Nephron progenitor cell (in vitro differentiated cells): ENCODE measurements at places on chromosomes 1 and 21.

DNA sequence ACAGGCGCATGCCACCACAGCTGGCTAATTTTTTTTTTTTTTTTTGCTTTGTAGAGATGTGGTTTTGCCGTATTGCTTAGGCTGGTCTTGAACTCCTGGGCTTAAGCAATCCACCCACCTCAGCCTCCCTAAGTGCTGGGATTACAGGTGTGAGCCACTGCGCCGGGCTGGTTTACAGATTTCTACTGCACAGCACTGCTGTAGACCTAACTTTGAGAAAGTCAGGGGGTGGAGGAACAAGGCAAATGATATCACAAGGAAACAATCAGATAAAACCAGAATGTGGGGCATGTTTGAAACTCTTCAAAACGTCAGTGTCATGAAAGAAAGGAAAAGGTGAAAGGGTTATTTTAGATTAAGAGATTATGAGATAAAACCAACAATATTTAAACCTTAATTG lies 45.3 kb downstream of the URB2 start:
- no peak for DNase-seq

DNA sequence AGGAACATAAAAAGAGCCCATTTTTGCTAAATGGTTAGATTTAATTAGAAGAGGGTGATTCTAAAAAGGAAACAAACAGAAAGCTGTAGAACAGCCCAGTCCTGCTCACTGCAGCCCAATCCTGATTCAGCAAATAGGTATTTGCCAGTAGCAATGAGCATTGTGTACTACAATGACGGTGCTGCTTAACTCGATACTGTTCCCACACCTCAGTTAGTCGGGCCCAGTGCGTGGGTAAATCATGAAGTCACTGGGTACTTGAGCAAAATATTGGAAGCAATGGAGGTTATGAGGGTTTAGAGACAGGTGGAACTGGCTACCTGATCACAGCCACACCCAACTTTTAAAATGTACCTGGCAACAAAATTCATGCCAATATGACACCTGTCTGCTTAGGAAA lies 101.5 kb upstream of the ADGRL2 start:
- no peak for DNase-seq

GRCh38 chr1:205735218-205735617 lies 14.8 kb downstream of the NUCKS1 start:
- DNase-seq: no peak

DNA sequence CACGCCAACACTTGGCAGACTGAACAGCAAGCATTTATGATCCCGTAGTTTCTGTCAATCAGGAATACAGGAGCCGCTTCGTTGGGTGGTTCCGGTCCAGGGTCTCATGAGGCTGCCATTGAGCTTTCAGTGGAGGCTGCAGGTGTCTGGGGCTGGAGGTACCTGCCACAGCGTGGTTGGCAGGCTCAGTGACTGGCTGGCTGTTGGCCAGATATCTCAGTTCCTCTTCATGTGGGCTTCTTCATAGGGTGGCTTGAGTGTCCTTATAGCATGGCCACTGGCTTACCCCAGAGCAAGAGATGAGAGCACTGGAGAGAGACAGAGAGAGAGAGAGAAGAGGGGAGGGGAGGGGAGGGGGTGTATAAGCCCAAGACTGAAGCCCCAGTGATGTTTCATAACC lies 29.3 kb downstream of the PIK3CD start:
- DNase-seq: no peak

- no peak for DNase-seq
Measured at GRCh38 chr1:39295901-39296300, 91.4 kb downstream of the MACF1 start.

DNA sequence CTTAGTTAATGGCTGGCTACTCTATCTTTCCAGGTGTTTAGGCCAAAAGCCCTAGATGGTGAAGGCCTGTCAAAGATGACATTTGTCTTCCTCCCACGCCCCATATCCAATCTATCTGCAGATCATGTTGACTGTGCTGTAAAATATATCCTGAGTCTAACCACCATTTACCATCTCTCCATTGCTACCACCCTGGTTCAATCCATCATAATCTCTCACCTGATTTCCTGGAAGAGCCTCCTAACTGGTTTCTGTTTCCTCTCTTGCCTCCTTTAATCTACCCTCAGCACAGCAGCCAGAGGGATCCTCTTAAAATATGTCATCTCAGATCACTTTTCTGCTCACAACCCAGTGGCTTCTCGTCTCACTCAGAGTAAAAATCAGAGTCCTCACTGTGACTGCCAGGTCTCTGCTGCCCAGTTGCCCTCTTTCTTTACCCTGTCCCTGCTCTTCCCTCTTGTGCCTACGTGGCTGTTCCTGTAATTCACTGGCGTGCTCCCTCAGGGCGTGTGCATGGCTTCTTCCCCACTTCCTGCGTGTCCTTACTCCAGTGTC lies 17.8 kb downstream of the TMEM50A start:
- no peak for DNase-seq
